ENCODE measurements at places on chromosomes 16 and 17.

DNA sequence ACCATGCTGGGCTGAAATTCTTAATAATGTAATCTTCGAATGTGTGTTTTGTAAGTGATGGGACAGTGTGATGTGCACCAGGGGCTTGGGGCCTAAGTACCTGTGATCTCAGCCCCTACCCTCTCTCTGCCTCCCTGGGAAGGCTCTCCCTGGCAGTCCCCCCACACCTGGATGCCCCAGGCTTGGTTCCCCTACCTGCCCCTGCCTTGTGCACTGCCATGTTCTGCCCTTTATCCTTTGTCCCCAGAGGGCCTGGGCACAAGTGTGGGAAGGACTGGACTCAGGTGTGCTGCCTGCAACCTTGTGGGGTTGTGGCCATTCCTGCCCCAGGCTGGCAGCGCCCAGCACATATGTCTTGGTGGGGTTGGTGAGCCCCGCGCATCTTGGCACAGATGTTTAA lies 55.4 kb upstream of the CREBBP start:
- DNase-seq = no peak

GRCh38 chr17:68850749-68851510 lies 104.3 kb downstream of the ABCA8 start:
- no peak for DNase-seq

DNA sequence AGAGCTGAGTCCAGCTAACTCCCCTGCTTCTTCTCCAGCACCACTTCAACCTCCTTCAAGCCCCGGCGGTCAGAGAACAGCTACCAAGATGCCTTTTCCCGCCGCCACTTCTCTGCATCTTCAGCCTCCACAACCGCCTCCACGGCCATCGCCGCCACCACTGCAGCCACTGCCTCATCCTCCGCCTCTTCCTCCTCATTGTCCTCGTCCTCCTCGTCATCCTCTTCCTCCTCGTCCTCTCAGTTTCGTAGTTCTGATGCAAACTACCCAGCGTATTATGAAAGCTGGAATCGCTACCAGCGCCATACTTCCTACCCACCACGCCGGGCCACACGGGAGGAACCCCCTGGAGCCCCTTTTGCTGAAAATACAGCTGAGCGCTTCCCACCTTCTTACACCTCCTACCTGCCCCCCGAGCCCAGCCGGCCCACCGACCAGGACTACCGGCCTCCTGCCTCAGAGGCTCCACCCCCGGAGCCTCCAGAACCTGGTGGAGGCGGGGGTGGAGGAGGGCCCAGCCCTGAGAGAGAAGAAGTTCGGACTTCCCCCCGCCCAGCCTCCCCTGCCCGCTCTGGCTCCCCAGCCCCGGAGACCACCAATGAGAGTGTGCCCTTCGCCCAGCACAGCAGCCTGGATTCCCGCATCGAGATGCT lies 7.1 kb downstream of the SETD1A start:
- no peak for DNase-seq

GRCh38 chr17:38672788-38673706 lies 1.7 kb downstream of the EPOP start:
- DNase-seq = no peak

DNA sequence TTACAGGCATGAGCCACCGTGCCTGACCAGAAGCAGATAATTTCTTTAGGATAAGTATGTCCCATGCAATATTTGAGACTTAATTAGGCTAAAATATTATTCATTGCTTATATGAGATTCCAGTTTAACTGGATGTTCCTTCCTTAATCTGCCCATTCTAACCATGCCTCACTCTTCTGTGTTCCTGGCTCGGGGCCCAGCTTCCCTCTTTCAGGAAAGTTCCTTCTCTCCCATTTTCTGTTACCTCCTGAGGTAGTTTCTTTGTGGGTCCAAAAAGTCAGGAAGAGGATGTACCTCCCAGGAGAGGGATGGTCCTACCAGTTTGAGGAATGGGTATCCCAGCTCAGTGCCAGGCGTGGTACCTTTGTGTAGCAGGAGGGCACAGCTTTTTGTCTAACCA lies 23.3 kb downstream of the UNK start:
- no peak for DNase-seq

GRCh38 chr17:75752802-75753513 lies 12.0 kb downstream of the GALK1 start:
- DNase-seq = no peak

- DNase-seq = no peak
Measured at GRCh38 chr17:57357392-57357784, 101.1 kb downstream of the MSI2 start.

DNA sequence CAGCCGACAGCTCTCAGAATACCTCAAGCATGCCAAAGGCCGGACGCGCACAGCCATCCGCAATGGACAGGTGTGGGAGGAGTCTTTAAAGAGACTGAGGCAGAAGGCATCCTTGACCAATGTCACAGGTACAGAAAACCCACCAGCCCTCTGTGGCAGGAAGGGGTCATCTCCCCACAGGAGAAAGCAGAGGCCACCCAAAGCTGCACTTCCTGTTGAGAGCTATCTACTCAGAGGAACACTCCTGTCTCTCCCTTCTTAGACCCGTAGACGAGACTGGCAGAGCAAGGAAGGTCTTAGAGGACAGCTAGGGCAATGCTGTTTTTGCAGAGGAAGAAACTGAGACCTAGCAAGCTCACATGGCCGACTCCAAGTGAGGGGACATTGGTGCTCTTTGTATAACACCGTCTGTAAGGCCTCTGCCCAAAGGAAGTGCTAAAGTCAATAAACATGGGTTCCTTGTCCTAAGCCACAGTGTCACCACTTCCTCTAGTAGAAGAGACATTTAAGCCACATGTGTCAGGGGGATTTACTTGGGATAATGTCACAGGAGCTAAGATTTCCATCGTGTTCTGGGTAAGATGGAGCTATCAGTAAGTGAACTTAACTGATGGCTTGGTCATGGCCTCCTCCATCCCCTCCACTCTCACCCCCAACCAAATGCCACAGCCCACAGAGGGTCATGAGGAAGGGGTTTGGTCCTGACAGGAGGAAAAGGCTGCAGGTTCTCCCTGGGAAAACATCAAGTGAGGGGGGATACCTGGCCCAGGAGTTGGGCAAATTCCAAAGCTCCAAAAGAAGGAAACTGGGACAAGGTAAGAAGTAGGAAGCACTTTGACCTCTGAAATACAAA lies 9.4 kb downstream of the LPO start:
- DNase-seq = no peak

DNA sequence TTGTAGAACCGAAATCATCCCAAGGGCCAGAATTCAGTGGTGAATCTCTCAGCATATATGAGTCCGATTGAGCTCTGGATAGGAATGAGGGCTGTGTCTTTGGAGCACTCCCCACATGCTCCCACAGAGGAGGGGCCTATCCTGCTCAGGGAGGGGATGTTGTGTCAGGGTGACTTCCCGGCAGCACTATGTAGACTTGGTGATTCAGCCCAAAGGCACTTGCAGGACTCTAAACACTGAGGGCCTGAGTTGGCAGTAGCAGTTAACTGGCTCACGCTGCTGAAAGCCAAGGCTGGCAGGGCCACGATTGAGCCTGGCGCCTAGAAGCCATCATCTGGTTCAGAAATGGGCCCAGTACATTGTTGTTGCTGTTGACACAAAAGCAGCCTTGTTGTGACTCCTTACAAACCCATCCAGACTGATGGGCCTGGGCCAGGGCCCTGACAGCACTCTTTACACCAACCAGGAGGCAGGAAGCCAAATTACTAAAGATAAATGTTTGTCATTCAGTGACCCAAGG lies 31.9 kb downstream of the NMT1 start:
- DNase-seq = peak; percentile 98

DNA sequence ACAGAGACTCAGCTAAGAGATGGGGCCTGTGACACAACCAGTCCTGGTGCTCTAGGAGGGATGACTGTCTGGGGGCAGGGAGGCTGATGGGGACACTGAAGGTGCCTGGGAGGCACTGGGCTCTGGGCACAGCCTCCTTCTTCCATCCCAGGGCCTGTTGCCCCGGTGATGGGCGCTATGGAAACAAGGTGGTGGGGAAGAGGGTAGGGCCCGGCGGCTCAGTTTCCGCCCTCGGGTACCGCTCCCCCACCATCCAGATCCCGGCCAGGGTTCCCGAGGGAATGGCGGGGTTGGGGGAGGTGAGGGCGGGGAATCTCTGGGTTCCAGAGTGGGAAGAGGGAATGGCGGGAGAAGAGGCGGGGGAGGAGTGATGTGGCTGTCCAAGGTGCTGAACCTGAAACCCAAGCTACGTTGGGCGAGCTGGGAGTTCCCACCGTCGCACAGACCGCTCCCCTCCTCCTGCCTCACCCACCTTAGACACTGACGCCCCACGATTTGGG lies 981 bp downstream of the KCNH4 start:
- no peak for DNase-seq

GRCh38 chr17:17849147-17849820 lies 12.5 kb upstream of the SREBF1 start:
- no peak for DNase-seq

- DNase-seq = peak; percentile 78
Measured at GRCh38 chr17:17935321-17936271, 36.6 kb downstream of the TOM1L2 start.

DNA sequence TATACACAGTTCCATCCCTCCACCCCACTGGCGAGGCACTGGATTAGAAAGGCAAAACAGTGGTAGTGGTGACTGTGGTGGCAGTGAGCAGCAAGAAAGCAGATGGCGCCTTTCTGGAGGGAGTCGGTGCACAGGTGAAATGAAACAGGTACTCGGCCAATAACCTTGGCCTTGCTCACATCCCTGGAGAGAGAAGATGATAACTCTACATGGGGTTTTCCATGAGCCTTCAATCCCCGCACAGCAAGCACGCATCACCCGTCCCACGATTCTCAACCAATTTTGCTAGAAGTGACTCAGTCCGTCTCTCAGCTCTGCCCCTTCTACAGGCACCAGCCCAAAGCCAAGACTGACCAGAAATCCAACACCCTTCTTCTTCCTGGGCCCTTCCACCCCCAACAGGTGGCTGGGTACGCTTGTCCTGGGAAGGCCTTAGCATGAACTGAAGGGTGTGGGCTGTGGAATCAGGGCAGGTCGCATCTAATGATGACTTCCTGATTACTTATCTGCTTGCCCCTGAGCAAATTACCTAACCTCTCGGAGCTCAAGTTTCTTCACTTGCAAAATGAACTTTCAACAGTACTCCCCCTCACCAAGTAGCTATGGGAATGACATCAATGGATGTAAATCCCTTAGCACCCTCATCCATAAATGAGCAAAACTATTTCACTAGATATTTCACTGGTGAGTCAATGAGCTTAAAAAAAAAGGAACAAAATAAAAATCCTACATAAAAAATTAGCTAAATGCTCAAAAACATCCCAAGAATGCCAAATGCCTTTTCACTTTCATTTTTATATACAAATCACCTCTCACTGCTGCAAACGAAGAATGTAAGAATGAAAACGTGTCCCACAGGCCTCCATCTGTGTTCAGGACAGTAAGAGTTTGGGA lies 18.0 kb downstream of the XPO6 start:
- DNase-seq = peak; percentile 78

DNA sequence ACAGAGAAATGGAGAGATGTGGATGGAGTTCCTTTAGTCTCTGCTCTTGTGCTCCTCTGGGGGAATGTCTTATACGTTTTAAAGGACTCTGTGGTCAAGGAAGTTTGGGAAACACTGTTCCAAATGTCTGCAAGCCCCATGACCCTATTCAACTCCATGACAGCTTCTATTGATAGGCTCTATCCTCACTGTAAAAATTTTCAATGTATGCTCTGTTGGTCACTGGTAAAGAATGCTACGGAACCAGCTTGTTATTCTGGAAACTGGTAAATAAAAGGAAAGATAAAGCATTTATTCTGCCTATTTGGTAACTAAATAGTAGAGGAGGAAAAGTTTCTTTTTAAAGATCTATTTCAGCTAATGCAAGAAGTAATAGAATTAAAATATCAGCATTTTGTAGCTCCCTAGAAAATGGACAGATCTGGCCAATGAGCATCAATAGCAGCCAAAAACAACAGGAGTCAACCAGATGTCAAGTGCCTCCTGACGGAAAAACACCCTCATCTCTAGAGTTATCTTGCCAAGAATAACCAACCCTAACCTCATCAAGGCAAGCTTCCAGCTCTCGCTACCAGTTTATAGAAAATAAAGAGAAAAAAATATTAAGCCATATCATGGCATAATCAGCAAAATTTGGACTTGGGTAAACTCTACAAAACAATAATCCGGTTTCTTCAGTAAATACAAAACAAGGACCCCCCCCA lies 16.1 kb downstream of the GDE1 start:
- peak; percentile 83 for DNase-seq

DNA sequence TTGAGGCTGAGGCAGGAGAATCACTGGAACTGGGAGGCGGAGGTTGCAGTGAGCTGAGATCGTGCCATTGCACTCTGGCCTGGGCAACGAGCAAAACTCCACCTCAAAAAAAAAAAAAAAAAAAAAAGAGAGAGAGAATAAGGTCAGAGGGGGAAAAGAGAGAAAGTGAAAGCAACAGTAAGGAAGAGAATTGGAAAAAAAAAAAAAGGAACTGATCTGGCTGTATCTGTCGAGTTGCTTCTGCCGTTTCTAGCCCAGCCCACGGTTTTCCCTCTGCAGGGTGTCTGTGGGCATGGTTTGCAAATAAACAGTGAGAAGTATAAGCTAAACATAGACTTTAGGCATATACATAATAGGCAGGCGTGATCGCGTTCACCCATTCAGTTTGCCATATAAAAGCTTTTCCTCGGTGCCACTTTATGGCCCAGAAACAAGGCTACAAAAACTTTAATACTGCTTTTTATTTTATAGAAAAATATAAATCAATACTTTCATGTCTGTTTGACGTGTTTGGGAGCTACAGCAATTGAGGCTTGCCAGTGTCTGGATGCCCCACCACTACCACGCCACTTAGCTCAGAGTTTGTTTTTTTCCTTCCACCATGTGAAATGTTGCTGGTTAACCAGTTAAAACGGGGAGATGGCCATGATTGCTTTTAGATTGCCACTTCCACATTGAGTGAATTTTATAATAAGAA lies 436.7 kb downstream of the MAF start:
- no peak for DNase-seq

DNA sequence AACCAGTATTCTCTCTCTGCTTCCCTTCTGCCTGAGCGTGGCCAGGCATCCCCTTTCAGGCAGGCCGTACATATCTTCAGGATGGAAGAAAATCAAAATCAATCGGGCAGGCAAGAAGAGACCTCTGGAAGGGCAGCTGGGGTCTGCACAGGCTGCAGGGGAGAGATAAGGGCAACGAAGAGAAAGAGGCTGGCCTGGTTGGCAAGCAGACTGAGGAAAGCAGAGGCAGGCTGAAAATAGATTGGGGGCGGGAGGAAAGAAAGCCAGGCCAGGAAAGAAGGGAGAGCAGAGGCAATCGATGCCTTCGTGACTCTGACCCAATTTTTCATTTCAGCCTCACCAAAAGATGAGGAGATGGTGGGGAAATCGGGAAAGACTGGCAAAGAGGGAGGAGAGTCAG lies 18.1 kb downstream of the PIPOX start:
- no peak for DNase-seq

- no peak for DNase-seq
Measured at GRCh38 chr16:31695667-31696066, 168.0 kb downstream of the AHSP start.
